ENCODE measurements at places on chromosomes 5 and 9. TPM values are rescaled to one million over a fixed set of nuclear protein-coding genes. Genes with fewer than 3 reads are reported as not detected.

Gene ZFP2
- 5.4 TPM for total RNA-seq

Gene BTF3
- 722 TPM for total RNA-seq

Gene ENHO
- total RNA-seq: not detected

Gene PKD2L2
- not detected for total RNA-seq

DNA sequence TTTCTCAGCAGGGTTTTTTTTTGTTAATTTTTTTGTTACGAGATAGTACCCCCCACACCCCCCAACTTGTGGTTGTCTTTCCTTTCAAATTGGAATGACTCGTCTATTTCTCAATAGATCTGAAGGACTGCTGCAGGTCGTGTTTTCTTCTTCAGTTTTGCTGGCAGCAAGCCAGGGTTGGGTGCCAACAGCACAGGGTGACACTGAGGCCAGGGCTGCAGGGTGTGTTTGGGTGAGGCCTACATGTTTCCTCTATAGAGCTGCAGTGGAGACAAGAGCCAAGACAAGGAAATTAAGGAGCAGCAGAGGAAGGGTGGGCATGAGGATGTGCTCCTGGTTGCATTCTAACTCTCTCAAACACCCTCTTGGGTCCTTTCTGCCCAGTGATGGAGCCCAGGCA, 52.2 kb downstream of the NXNL2 start:
- no peak for DNase-seq

- peak; percentile 69 for DNase-seq
Measured at GRCh38 chr9:77677957-77678535, 29.9 kb upstream of the GNA14 start.

Gene LRRTM2
- total RNA-seq: 0.28 TPM

DNA sequence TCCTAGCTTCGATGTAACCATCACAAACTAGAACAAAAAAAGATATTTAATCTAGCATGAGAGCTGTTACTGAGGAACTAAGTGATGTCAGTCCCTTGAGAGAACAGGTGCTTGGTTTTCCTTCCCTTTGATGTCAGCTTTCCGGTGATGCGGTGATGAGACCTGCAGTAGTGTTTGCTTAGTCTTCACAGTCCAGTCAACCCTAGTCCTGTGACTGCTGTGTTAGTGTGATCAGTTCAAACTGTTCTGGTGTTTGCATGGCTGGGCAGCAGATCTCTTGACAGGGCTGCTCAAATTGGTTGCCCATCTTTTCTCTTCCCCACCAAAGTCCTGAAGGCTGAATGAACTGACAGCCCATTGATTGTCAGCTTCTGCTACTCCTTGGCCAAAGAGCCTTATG, 608.6 kb upstream of the DAB2 start:
- DNase-seq: no peak

DNA sequence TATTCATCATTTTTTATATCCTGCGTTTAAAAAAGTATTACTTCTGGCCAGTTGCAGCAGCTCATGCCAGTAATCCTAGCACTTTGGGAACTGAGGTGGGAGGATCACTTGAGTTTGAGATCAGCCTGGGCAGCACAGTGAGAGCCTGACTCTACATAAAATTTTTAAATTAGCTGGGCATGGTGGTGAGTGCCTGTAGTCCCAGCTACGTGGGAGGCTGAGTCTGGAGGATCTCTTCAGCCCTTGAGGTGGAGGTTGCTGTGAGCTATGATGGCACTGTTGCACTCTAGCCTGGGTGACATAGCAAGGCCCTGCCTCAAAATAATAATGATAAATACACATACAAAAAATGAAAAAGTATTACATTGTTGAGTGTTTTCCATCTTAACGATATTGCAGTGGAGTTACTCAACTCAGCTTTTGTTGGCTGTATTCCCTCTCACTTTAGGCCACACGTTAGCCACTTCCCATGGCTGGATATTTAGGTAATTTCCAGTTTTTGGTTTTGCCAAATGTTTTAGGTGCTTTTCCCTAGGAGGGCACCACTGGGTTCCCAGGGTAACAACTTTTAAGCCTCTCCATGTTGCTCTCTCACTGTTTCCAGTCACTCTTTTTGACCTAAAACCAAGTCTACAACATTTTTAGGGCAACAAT, 20.6 kb downstream of the SHB start:
- DNase-seq: no peak

- no peak for DNase-seq
Measured at GRCh38 chr5:130164966-130165365, 260.7 kb downstream of the CHSY3 start.

Gene BTNL3
- total RNA-seq: not detected

DNA sequence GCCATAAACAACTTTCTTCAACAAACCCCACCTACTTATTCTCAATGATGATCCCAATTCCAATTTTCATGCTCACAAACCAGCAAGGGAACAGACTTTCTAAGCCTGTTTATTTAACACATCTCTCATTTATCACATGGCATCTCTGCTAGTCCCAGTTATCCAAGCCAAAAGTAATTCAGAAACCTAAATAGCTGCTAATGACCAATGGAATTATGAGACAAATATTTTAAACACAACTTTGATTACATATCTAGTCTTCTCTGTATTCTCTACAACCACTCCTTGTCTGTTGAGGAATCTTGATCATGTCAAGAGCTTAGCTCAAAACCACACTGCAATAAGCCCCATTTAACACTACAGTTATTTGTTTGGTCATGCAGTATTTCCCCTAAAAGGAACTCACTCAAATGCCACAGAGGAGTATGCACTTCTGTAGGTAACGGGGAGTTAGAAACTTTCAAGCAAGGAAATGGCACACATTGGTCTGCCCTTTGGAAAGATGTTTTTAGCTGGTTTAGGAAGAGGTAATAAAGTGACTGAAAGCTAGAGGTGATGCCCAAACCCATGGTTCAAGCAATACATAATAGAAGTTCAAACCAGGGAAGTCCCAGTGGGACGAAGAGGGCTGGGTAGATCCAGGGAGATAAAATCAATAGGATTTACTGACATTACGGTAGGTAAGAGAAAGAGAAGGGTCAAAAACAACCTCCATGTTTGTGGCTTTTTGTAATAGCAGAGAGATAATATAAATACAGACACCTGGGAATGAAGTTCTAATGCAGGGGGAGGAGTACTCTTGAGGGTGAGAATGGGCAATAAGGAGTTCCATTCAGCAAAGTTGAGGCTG, 42.1 kb upstream of the HTR4 start:
- DNase-seq: no peak
